ENCODE measurements at places on chromosomes 12 and 14. TPM values are rescaled to one million over a fixed set of nuclear protein-coding genes. Genes with fewer than 3 reads are reported as not detected.

DNA sequence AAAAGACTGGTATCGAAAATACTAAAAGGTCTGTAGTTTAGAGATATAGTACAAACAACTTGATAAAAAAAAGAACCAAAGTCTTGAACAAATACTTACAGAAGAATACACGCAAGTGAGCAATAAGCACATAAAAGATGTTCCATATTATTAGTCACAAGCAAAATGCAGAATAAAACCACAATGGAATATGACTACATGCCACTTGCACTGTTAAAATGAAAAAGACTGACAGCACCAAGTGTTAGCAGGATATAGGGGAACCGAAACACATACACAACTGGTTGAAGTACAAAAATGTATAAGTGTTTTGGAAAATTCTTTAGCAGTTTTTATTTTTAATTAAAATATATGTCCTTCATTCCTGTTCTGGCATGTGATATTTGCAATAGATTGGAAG is 3.6 kb downstream of the CLEC2A start:
- DNase-seq: no peak

GRCh38 chr14:104478656-104479055 is 100.9 kb upstream of the C14orf180 start:
- no peak for DNase-seq

The MANSC4 gene
- total RNA-seq: not detected

The TUNAR gene
- total RNA-seq: not detected

- no peak for DNase-seq
Measured at GRCh38 chr12:67759829-67760228, 111.3 kb downstream of the DYRK2 start.

The KRT6B gene
- 1,405 TPM for total RNA-seq

The SMOC1 gene
- total RNA-seq: 44.9 TPM

DNA sequence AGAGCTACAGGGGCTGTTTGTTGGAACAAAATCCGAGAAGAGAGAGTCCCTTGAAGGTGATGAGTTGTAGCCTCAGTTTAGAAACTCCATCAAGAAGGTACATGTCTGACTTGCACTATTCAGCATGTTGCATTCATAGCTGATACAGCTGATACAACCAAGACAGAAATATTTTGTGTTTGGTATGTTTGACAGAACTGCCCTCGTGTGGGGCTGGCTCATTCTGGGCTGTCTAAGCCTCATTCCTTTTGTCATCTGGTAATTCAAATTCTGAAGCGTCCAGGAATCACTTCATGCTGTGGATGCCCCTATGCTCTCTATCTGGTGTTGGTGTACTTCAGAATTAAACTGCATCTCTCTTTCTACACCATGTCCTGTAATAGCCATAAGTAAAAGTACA is 126.3 kb downstream of the ANO6 start:
- no peak for DNase-seq

DNA sequence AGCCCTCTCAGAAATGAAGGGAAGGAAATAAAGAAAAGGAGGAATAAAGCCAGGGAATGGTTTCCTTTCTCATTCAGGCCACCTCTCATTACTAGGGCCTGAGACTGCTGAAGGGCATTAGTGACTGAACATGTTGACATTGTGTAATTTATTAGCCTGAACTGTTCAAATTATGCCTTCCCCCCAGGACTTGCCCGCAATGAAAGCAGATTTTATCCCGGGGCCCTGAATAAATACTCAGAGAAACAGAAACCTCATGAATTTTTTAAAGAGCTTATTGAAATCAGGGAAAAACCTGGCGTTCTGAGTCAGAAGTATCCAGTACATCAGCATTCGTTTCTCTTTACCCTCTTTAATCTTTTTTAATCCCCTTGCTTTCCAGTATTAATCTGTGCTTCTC is 35.9 kb upstream of the WSCD2 start:
- DNase-seq: no peak

GRCh38 chr14:30656190-30656632 is 34.1 kb downstream of the SCFD1 start:
- DNase-seq: peak; percentile 8

DNA sequence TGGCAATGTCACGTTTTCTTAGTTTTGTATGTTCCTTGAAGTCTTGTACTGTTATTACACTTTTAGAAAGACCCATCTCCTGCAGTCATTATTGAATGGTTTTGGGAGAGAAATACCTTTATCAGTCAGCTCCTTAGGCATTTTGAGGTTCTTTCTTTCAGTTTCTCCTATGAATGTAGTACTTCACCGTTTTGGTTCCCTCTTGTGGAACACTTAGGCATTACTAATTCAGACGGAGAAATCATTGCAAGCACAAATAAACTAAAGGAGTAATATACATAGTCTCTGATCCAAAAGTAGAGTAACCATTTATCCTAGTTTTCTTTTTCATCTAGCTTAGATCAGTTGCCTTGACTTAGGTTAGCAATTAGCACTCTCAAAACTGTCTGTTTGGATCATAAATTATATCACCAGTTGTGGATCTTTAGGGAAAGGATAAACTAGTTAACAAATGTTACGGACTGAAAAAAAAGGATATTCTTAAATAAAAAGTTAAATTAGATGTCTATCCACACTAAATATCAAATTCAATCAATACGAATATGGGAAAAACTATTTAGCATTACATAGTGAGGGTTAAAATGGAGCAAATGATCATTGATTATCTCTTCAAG is 1538.3 kb upstream of the SEL1L start:
- DNase-seq: peak; percentile 8

- DNase-seq: no peak
Measured at GRCh38 chr12:108568338-108569154, 6.2 kb downstream of the ISCU start.

The MANSC1 gene
- total RNA-seq: 13.4 TPM

DNA sequence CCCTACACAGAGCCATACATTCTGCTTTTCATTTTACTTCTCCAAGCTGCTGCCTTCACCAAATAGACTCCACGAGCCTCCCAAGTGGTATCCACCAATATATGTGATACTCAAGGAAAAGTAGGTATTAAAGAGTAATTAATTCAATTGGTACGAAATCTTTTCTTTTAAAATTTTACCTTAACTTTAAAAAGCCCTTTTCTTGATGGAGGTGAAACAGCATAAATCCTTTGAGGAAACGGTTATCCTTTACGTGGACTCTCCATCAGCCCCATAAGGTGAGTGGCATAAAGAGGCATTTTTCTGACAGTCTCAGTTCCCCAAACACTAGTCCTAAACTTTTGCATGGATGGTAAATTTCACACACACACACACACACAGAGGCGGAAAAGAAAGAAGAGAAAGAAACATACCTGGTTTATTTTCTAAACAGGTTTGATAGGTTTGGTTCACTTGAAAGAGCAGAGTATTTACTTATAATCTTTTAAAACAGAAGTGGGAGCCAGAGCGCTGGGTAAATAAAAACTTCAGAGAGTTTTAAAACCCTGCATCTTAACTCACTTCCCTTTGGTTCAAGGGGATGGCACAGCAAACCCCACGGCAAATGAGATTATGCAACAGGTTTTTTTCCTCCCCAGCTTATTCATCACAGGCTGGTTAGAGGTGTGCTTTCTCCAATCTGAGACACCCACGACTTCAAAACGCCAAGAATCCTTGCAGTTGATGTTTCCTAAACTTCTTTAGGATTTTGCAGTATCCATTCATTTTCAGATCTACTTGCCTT is 1.9 kb downstream of the DUSP16 start:
- DNase-seq: peak; percentile 89

All from mammary epithelial cell (primary cell).